Neural progenitor cell (in vitro differentiated cells): ENCODE measurements at places on chromosomes 2 and 18.

- DNase-seq: peak; percentile 62
These were observed 6.1 kb upstream of the PAX3 start for GRCh38 chr2:222304737-222305515.

DNA sequence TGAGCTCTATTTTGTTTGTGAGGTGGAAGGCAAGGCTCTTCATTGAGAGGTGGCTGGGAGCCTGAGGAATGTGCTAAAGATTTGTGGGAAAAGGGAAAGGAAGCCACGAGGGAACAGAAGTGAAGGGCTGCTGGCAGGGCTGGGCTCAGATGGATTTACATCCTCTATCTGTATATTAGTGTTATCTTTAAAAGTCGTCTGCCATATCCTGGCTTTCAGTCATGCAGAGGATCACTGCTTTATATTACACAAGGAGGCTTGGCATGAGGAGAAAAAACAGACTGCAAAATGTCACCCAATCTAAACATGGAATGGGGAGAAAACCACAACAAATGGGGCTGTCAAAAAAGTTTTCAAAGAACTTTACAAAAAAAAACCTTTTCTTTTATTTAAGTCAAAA lies 434.4 kb downstream of the HRH4 start:
- no peak for DNase-seq

DNA sequence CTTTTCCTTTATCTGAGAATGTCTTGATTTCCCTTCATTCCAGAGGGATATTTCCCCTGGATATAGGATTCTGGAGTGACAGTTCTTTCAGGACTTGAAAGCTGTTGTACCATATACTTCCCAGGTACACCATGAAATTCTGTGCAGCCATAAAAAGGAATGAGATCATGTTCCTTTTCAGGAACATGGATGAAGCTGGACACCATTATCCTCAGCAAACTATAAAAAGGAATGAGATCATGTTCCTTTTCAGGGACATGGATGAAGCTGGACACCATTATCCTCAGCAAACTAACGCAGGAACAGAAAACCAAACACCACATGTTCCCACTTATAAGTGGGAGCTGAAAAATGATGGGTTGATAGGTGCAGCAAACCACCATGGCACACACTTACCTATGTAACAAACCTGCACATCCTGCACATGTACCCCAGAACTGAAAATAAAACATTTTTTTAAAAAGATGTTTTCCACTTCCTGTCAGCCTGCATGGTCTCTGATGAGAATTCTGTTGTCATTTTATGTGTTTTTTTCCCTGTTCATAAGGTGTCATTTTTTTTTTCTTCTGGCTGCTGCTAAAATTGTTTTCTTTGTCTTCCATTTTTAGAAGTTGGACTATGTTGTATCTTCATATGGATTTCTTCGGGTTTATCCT lies 133.3 kb downstream of the DNAH6 start:
- DNase-seq: no peak

DNA sequence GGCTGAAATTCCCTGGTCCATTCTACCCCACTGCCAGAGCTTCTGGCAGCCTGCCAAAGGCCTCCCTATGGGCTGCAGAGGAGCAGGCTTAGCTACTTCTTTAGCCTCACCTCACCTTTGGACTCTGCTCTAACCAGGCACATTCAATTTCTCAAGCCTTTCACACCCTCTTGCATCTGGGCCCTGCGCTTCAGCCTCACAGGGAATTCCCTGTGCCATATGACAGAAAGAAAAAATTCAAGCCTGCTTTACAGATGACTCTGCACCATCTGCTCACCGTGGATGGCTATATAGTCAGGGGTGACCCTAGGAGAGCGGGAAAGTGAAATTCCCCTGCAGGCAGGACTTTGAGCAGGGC lies 62.5 kb downstream of the REEP1 start:
- DNase-seq: no peak

DNA sequence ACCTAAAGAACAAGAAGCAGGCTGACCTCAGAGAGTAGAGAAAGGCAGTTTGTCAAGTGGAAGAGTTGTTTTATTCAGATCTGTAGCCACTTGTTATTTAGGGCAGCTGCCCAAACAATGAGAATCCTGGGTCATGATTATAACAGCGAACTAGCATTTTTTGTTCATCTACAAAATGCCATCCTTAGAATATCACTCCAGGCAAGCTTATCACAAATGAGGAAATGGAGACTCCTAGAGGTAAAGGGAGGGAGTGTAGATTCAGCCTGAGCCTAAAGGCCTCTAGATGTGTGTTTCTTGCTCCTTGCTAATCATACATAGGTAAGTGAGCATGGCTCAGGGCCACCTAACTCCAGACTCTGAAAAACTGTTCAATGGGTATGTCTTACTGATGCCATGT lies 126.1 kb downstream of the HNMT start:
- DNase-seq: no peak

- no peak for DNase-seq
These were observed 15.5 kb upstream of the IL1RN start for GRCh38 chr2:113111823-113112287.

DNA sequence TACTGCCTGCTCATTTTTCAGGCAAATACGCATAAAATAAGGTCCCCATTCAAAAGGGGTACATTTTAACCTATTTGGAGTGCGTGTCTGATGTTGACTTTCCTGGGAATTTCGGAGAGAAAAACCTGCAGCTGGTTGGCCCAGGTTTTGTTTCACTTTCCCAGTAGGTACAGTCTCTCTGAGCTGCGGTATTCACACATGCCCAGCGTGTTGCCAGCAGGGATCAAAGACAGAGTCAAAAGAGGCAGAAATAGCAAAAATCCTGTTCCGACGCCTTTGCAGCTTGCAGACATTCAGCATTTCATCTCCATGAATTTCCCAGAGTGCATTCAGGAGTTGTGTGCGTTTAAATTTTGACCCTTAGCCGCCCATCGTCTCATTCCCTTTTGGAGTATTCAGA lies 855.4 kb upstream of the CELF4 start:
- DNase-seq: peak; percentile 58

DNA sequence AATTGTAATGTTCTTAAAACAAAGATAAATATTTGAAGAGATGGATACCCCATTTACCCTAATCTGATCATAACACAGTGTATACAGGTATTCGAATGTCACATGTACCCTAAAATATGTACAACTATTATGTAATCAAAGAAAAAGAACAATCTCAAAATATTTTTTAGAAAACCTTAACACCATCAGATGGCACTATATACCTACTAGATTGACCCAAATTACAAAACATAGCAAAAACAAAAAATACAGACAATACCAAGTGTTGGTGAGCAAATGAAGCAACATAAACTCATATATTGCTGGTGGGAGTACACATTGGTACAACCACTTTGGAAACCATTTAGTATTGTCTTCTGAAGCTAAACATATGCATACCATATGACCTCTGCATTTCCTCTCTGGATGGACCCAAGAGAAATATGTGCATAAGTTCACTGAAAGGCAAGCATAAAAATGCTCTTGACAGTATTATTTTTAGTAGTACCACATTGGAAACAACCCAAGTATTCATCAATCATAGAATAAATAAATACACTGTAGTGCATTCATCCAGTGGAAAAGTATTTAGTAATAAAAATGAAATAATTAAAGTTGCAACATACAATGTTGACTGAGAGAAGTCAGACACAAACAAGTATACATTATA lies 55.8 kb downstream of the GDF7 start:
- DNase-seq: no peak

DNA sequence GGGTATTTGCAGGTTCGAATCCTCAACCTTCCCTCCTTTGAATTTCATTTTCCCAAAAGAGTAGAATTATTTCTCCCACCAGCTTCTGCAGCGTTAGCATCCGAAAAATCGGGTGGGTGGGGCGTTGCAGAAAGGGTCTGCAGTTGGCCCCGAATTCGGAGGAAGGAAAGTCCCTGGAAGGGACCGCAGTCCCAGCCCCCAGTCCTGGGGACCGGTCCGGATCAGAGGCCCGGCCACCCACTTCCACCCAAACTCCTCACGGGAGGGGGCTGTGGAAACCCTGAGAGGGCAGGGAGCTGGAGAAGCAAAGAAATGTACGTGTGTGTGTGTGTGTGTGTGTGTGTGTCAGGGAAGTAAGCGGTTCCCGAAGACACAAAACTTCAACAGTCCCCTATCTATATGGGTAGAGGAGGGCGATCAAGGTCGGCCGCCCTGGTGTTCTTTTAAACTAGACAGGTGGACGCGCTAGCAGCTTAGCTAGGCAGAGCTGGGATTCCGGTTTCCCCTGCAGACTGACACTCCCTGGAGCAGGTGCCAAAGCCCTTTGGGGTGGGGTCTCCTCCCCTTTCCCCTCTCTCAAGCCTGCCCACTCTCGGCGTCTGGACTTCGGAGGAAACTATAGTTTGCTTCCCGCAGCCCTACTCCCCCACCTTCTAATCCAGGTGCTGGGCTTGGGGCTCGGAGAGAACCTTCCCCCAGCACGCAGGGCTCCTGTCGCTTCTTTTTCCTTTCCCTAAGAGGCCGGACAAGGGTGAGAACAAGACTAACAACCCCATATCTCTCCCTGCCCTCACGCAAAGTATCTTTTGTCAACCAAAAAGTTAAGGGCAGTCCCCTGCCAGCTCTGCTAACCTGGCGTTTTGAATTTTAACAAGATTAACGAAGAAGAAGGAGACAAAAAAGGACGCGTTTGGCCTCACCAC lies 4.8 kb upstream of the ONECUT2 start:
- DNase-seq: peak; percentile 73
